Activated CD4-positive, alpha-beta memory T cell treated with anti-CD3 and anti-CD28 coated beads for 36 hours (primary cell): ENCODE measurements at places on chromosomes 4 and X.

DNA sequence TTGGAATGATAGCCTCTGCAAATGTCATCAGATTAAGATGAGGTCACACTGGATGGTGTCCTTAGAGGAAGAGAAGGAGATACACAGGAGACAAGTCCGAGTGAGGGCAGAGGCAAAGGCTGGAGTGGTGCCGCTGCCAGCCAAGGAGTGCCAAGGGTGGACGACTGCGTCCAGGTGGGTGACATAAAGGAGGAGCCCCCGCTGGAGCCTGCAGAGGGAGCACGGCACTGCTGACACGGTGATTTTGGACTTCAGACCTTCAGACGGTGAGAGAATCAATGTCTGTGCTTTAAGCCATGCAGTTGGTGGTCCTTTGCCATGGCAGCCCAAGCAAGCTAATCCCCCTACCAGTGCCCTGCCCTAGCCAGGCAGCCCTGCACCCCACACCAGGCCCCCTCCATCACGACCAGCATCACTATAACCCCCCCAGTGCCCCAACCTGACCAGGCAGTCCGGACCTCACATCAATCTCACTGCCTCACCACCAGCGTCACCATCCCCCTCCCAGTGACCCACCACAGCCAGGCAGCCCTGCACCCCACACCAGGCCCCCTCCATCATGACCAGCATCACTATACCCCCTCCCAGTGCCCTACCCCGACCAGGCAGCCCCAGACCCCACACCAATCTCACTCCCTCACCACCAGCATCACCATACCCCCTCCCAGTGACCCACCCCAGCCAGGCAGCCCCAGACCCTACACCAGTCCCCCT is 130.0 kb downstream of the HMX1 start:
- no peak for DNase-seq

GRCh38 chr4:85929961-85930665 is 429.7 kb downstream of the MAPK10 start:
- DNase-seq, result no peak

- peak; percentile 69 for DNase-seq
These were observed at the start of gene CD40LG for GRCh38 chrX:136647677-136648360. CD40LG (plus strand) TSS chrX:136648158; CDS start chrX:136648249, 91 bp downstream.

- DNase-seq, result no peak
These were observed 27.5 kb upstream of the HERC5 start for GRCh38 chr4:88429401-88429800.

GRCh38 chr4:145545538-145546174 is 64.0 kb downstream of the SMAD1 start:
- DNase-seq, result no peak

GRCh38 chr4:80417019-80417418 is 81.5 kb downstream of the CFAP299 start:
- DNase-seq, result no peak

- DNase-seq, result no peak
These were observed 52.0 kb downstream of the CCNG2 start for GRCh38 chr4:77209012-77209411.

GRCh38 chr4:21879187-21879586 is 69.4 kb downstream of the KCNIP4 start:
- DNase-seq, result no peak
